ENCODE measurements at places on chromosomes 3 and 15.

- DNase-seq, result no peak
Measured at GRCh38 chr15:57545995-57546394, 45.7 kb upstream of the MYZAP start.

- no peak for DNase-seq
Measured at GRCh38 chr3:30281526-30281925, 324.9 kb upstream of the TGFBR2 start.

- DNase-seq, result no peak
Measured at GRCh38 chr3:22720596-22720995, 482.5 kb upstream of the UBE2E2 start.

DNA sequence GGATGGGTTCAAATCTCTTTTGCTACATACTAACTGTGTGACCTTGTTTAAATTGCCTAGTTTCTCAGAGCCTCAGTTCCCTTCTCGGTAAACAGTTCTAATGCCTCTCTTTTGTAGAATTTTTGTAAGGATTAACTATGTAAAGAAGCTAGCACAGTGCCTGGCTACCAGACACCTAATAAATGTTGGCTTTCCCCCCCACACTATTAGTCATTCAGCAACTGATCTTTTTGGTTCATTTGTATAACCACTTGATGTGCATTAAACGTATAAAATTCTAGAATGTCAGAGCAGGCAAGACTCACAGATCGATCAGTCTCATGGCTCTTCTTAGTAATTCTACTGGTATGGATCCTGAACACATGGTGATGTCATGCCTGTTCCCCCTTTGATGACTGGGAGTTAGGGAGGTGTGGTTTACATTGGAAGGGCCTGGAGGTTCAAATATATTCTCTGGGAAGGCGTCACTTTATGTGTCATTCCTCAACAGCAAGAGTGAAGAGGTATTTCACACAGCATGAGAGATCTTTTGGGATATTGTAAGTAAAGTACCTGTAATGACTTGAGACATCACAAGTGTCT is 6.5 kb downstream of the TAGLN3 start:
- no peak for DNase-seq

DNA sequence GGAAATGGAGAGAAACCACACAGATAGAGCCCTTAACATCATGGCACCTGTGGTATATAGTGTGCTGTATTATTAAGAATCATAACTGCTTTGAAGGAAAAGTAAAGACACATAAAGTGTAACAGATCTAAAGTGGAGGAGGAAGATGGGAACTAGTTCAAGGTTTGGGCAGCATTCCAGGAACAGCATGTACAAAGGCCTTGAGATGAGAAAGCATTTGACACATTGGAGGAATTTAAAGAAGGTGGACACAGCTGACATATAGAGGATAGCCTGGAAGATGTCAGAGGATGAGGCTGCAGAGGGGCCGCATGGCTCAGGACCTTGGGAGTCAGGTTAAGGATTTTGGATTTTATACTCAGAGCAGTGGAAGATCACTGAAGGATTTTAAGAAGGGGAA is 39.0 kb downstream of the LRTM1 start:
- DNase-seq, result no peak

- DNase-seq, result no peak
Measured at GRCh38 chr3:183502237-183503181, 53.0 kb downstream of the KLHL6 start.

DNA sequence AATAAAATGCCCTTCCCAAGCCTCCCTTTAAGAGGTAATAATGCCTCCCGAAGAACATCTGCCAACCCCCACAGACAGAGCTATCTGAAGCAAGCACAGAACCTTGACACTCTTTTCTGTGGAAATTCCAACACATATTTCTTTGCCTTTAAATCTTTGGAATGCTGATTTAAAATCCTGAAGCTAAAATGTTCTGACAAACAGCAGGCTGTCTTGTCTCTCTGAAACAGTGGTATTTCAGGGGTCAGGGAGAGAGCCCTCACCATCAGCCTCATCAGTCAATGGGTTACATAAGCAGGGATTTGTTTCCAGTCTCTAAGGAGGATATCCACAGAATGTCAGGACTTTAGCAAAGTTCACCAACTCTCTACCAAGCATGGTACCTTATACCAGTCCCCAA is 27.8 kb upstream of the ARHGEF3 start:
- no peak for DNase-seq

DNA sequence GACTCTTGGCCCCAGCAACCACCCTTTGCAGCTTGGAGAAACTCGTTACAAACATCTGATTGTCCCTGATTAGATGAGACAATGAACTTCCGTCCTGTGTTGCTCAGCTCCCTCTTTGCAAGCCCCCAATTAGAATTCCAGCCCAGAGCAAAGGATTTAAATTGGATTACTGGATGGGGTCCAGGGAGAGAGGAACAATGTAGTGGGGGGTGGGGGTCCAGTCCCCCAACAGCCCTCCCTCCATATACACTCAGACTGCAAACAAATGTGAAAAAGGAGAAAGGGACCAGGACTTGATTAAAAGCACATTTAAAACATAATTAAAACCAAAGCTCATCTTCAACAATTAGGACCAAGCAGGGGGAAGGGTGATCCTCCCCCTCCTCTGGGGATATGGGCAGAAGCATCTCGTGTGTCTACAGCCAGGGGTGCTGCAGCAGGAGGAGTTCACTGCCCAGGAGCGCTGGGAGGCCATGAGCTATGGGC is 71.7 kb upstream of the TMEM115 start:
- DNase-seq, result no peak

DNA sequence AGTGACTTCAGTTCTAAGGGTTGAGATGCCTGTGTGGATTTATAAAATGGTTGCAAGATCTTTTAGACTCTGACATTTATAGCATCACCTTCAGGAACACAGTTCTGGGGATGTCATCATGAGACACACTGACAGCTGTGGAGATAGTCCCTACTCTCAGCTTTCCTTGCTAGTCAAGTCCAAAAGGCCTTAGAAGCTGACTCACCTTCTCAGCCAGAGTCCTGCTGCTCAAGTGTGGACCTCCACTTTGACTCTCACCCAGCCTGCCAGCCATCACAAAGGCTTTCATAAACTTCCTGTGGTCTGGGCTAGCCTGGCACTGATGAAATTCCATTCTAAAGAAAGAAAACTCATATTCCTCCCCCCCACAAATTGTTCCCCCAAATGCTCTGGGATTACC is 44.8 kb downstream of the TMEM39A start:
- no peak for DNase-seq

GRCh38 chr3:48422272-48422671 is 7.6 kb downstream of the PLXNB1 start:
- no peak for DNase-seq

- DNase-seq, result no peak
Measured at GRCh38 chr3:131794766-131795388, 239.9 kb downstream of the CPNE4 start.

DNA sequence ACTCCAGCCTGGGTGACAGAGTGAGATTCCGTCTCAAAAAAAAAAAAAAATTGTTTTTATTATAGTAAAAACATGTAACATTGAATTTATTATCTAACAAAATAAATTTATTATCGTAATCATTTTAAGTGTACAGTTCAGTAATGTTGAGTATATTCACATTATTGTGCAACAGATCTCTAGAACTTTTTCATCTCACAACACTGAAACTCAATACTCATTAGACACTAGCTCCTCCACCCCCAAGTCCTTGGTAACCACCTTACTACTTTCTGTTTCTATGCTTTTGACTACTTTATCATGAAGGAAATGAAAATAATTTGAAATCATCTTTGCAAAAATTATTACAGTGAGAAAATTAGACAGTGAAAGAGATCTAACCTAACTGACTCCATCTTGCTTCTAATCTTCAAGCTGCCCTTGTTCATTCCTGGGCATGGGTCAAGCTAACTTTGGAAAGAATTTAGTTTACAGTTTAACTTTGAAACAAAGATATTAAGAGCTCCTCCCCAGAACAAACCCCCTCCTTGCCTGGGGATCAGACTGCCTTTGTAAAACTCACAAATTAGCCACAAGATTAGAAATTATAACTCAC is 15.0 kb upstream of the FYCO1 start:
- no peak for DNase-seq

DNA sequence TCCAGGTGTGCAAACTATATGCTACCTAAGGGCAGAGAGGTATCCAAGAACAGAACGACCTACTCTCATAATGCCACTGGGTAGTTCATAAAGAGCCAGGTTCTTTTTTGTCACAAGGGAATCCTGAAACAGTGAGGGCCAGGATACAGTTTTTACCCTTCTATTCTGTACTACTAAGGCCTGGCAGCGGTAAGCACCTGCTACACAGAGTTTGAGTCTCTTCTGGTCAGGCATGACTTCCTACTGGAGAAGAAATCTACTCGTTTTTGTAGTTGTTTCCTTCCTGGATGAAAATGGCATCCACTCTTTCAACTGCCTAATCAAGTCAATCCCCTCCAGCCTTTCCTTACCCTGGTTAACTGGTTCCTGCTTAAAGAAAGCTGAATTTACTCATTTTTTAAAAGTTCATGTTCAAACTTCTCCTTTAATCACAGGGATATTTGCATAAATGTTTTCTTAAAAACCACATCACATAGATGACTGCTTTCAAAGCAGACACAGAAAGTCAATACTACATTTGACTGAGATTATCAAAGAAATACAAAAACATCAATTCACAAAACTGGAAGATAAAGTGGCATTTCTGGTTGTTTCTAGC is 40.0 kb downstream of the MAP4 start:
- DNase-seq, result no peak

DNA sequence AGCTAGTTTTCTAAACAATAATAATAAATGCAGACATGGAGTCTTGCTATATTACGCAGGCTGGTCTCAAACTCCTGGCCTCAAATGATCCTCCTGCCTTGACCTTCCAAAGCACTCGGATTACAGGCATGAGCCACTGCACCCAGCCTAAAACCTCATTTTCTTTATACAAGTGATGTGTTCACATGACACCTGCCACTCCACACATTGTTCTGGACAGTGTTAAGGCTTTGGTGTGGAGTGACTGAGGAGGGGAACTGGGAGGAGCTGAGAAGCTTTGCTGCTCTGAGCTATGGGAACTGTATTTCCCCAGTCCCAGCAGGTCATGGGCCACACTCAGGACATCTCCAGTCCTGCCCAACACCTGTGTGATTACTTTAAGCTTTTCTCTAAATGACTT is 380.0 kb downstream of the LRTM1 start:
- no peak for DNase-seq

DNA sequence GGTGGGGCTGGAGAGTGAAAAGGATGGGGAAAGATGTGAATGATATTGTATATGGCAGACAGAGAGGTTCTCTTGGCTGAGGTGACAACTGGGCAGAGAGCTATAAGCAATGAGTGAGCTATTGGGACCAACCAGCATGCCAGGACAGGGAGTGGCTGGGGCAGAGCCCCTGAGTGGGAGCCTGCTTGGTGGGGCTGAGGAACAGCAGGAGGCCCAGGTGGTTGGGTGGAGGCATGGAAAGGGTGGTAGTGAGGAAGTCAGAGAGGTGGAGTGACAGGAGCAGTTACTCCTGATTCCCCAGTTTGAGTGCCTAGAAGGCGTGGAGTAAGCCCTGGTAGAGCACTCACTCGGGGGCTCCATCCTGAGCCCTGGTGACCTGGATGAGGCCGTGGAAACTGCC is 15.5 kb upstream of the TNFAIP8L3 start:
- no peak for DNase-seq

DNA sequence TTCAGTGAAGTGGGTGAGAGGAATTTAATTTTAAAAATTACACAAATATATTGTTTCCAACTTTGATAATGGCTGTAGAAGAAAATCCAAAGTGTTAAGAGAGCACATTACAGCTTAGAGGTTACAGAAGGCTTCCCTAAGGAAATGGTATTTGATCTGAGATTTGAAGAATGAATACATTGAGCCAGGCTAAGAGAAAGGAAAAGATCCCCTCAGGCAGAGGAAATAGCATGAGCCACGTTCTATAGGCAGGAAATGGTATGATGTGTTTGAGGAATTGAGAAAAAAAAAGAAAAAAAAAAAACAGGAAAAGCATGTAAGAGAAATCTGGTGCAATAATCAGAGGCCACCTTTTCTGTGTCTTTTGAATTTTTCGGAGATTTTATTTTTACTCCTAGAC is 48.6 kb downstream of the UNC13C start:
- no peak for DNase-seq

- DNase-seq, result no peak
Measured at GRCh38 chr15:75062706-75063105, 39.3 kb downstream of the PPCDC start.

DNA sequence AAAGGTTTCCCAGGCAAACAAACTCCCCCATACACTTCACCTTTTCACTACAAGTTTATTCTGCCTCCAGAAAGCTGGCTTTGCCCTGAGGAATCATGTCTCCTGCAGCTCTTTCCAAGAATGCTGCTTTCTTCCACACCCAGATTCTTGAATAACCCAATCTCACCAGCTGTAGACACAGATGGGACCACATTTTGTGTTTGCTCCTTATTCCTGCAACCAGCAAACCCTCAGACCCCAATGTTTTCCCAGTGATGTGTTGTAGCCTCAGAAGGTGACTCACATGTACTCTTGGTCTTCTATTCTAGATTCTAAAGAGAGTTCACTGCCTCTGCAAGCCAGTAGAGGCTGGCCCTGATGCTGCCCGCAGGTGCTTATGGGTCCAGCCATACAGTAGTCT is 23.6 kb upstream of the TRIM59 start:
- DNase-seq, result no peak

GRCh38 chr15:27899583-27900285 is 199.4 kb downstream of the OCA2 start:
- no peak for DNase-seq

DNA sequence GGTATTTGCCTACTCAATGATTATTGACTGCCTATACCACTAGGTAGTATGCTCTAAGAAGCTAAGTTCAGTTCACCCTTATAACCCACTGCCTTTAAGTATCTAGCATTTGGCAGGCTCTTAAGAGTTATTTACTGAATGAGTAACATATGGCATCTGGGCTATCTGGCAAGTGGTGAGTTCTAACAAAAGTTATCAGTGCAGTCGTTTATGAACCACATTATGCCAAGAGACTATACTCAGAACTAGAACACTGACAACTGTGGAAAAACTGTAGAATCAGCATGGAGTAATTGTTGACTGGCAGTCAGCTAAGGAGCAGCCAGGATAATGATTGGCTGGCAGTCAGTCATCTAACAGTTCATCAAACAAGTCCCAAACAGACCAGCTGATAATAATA is 25.8 kb downstream of the RAF1 start:
- no peak for DNase-seq

DNA sequence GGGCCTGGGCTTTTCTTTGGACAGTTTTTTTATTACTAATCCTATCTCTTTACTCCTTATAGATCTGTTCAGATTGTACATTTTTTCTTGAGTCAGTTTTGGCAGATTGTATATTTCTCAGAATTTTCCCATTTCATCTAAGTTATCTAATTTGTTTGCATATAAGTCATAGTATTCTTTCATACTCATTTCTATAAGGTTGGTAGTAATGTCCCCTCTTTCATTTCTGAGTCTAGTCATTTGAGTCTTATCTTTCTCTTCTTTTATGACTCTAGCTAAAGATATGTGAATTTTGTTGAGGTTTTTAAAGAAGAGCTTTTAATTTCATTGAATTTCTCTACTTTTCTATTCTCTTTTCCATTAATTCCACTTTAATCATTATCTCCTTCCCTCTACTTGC is 27.2 kb downstream of the TRPM1 start:
- DNase-seq, result no peak
